ENCODE measurements at places on chromosomes 6 and 20.

GRCh38 chr20:48858075-48858790 lies 30.4 kb upstream of the PREX1 start:
- no peak for DNase-seq

DNA sequence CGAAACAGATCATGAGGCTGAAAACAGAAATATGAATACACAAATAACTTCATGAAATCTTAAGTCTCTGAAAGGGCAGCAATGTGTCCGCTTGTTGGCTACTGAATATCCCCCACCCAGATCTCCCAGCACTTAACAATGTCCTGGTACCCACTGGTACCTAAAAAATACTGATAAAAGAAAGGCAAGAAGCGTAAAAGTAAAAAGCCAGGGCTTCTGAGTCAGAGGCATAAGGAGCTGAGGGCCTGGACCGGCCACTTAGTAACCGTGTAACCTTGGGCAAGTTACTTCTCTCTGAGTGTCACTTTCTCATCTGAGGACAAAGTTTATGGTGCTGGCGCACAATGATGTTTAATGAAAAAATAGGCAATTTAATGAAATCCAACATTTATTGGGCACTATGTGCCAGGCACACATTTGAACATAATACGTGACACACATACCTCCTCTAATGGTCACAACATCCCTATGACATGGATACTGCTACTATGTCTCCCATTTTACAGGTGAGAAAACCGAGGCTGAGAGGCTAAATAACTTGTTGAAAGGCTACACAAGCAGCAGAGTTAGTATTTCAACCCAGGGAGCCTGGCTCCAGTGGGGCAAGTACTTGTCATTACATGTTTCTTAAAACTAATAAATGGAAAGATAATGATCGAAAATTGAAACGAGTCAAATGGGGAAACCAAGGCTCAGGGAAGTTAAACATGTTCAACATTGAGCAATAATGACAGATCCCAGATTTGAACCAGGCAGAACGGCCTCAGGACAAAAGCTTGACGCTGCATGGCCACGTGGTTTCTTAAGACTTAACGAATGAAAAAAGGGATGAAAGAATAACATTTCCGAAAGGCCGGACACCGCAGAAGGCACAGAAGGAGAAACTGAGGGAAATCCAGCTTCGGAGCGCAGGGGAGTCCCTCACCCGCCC lies 828 bp downstream of the TP53RK start:
- no peak for DNase-seq

- DNase-seq = no peak
Measured at GRCh38 chr6:159077123-159077522, 32.3 kb upstream of the TAGAP start.

GRCh38 chr6:13431861-13432465 lies 55.4 kb downstream of the GFOD1 start:
- no peak for DNase-seq

GRCh38 chr20:21326700-21327099 lies 23.6 kb downstream of the XRN2 start:
- DNase-seq = no peak

DNA sequence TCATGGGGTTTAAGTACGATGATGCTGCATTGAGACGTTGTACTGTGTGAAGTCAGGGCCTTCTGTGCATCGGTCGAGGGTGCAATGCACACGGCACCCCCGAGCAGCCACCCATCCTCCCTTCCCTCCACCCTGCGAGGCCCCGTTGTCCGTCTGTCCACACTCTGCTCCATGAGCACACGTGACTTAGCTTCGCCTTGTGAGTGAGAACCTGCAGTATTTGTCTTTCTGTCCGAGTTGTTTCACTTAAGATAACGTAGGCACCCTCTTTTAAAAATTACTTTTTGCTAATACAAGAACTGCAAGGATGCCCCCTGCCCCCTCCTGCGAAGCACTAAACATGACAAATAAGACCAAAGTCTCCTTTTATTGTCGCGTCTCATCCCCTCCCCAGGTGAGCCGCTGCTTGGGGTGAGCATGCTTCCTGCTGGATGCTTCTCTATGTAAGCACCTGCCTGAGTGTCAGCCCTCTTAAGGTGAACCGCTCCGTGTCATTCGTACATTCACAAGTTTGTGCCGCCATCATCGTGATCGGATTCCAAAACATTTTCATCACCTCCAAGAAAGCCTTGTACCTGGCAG lies 3.6 kb upstream of the RBBP8NL start:
- DNase-seq = no peak

GRCh38 chr6:44255105-44255808 lies 2.1 kb downstream of the SLC35B2 start:
- DNase-seq = no peak

GRCh38 chr6:47952640-47953039 lies 158.4 kb downstream of the PTCHD4 start:
- DNase-seq = no peak

DNA sequence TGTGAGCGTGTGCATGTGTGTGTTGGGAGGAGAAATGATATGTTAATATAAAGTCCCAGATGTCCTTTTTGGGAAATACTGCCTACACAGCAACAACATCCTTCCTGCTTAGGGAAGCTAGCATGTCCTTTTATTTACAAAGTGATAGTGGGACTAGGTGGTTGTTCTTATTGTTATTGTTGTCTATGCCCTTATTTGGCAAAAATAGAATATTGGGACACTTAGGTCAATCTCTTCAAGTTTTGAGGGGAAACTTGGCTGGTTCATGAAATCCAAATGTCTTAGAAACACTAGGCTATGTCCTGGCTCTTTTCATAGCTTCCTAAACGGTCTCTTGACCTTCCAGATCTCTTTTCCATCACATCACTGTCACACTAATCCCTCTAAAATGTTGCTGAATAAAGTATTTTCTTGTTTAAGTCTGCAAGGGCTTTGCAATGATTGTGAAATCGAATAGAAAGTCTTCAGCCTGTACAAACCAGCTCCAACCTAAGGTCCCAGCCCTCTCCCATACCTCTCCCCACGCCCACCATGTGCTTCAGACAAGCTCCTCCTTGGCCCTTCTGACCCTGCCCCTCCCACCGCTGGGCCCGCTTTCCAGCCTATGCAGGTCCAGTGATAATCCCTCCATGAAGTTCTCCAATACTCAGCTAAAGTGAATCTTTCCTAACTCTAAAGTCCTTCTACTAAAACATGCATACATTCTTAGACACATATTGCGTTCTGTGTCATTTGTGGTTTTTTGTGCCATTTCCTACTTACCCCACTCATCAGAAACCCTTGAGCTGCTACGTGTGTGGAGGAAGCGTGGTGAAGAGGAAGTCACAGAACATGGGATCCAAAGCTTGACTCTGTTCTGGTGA lies 205.1 kb downstream of the LY86 start:
- no peak for DNase-seq

DNA sequence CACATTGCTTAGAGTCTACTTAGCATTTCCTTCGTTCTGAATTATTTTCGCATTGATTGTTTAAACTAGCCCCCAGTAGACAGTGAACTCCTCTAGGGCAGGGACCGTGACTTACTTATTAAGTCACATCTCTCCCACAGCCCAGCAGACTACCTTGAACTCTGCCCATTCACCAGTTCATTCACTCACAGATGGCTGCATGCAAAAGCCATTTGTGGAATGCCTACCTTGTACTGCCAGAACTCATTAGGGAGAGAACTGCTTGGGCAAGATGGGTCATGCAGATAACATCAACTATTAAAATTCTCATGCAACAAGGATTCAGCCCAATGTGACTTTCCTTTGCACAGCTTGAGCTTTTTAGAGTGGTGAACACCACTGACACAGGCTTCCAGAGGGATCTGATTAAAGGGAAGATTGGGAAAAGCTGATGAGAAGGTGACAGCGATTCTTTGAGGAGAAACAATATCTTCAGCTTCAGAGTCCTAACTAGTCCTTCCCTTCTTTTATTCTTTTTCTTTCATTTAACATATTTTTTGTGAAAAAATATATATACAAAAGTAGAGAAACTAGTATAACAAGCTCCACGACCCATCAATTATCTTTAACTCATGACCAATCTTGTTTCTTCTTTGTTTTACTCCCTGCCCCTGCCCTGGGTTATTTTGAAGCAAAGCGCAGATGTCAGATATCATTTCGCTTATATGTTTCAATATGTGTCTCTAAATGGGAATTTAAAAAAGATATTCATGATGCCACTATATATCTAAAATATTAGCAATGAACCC lies 273.9 kb downstream of the CDC5L start:
- DNase-seq = peak; percentile 99

- DNase-seq = no peak
Measured at GRCh38 chr6:47133230-47134000, 91.3 kb upstream of the ADGRF1 start.

DNA sequence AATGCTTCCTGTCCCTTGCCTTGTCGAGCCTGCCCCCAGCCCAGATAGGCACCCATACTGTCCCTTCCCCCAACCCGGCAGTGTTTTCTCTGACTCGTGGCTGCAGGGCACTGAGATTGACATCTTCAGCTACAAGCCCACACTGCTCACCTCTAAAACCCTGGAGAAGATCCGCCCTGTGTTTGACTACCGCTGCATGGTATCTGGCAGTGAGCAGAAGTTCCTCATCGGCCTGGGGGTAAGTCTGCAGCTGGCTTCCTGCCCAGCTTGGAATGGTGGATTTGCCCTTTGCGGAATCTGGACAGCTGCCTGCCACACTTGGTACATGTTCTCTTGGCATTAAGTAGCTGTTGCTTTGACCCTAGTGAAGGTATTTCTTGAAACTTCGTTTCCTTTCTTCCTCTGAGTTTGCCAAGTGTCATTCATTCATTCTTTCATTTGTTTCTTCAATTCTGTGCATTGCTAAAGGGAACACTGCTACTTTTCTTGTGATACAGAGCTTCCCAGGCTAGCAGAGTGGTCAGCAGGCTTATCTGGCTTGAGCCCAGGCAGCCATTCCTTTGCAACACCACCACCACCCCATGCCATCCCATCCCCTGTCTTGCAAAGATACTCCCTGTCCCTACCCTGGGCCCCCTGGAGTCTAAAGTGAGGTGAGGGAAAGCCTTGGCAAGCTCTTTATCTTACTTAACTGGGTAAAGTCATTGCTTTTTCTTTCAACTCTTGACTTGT lies 26.2 kb downstream of the CCDC167 start:
- DNase-seq = no peak

Data from GM04503 (cell line).